Calu3 (cell line): ENCODE measurements at places on chromosomes 11 and 22. TPM values are rescaled to one million over a fixed set of nuclear protein-coding genes. Genes with fewer than 3 reads are reported as not detected.

The MRGPRX4 gene
- not detected in 2 replicates for total RNA-seq

DNA sequence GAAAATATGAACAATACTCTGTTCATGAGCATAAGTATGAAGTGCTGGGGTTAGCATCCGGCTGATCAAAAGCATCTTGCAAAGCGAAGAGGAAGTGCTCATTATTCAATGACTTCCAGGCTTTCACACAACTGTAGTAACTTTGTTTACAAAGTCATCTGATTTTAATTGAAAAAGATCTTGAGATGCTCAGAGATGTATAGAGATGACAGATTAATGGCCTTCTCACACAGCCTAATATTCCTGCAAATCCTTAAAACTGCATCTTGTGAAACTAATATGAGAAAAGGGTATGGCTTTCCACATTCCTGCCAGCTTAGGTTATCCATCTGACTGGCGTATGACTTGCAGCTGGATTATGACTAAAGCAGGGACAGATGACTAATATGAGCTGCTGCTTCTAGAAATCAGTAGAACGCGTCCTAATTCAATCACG, 125.4 kb downstream of the CASP12 start:
- H3K4me3 ChIP-seq = no peak overlapping the region
- no peak overlapping the region for H3K27ac ChIP-seq
- no peaks in the 10 kb centered on the region for H3K27me3 ChIP-seq
- H3K36me3 ChIP-seq = no peaks in the 10 kb centered on the region
- peaks cover 15% of the 10 kb centered on the region for H3K4me1 ChIP-seq

DNA sequence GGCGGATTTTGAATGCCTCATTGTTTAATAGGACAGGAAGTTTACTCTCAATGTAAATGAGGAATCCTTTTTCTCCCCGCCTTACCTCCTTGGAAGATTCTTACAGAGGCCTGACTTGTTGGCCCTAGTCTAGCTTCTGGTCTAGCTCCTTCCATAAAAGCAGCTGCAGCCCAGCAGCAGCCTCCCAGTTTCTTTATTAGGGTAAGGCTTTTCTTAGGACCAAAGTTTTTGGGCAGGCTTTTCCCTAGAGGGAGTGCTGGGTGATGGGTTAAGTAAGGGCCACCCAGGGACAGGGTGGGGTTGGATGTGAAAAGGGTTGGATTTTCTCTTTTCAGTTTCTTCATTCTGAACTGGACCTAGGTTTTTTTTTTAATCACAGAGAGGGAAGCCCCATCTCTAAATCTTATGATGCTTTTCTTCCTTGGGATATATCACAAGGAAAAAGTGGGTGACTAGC, 49.7 kb downstream of the LIF start:
- DNase-seq = no peak
- H3K4me3 ChIP-seq = no peak overlapping the region
- H3K4me1 ChIP-seq = peaks cover 55% of the 10 kb centered on the region
- H3K36me3 ChIP-seq = peaks cover 45% of the 10 kb centered on the region
- no peaks in the 10 kb centered on the region for H3K27me3 ChIP-seq
- peak overlapping the region; percentile 98 for H3K27ac ChIP-seq

The OR8A1 gene
- total RNA-seq = not detected in 2 replicates

DNA sequence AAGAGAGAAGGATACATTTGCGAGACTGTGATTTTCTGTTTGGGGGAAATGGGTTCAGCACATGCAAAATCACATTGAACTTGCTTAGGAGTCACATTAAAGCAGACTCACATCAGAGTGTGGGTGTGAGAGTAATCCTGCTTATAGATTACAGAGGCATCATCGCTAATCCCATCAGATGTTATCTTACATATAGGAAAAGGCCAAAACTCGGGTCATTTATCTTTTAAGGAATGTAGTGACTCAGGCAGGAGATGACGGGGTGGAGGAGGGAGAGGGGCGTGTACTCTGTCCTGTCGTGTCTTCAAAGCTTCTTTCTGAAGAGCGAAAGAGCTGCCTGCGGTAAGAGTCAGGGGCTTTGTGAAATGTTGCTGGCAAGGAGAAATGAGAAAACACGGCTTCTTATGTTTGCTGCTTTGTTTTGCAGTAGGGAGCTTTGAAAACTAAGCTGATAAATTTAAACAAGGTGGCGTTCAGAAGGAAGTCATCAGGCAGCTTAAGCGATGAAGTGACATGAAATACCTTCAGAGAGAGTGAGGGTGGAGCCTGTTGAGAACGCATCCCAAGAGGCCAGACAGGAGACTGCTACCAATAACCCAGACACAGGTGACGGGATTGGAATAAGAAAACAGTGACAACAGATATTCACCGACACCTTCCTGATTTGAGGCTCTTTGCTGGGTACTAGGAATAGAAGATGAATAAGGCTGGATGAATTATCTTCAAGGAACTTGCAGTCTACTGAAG, 2.2 kb upstream of the C11orf16 start:
- H3K4me1 ChIP-seq = peaks cover 17% of the 10 kb centered on the region
- no peaks in the 10 kb centered on the region for H3K36me3 ChIP-seq
- no peak overlapping the region for H3K27ac ChIP-seq
- DNase-seq = peak; percentile 6
- peaks cover 10% of the 10 kb centered on the region for H3K27me3 ChIP-seq

The ZFPL1 gene
- 47.6 and 48.0 TPM in 2 replicates for total RNA-seq

DNA sequence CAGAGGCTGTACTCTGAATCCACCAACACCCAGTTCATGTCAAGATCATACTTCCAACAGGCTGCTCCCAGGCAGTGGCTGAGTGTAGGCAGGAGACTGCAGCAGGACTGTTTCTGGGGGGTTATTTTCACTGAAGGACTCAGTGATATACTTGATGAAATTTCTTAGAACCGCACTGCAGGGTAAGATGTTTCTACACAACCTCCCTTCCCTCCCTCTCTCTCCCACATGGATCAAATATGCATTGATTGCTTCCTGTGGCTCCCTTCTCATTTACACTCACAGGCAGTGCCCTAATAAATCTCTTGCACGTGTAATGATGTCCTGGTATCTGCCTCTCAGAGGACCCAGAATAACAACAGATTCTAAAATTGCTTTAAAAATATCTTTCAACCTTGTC, 251.3 kb upstream of the CCDC179 start:
- no peak for DNase-seq
- H3K27ac ChIP-seq = no peak overlapping the region
- H3K27me3 ChIP-seq = no peaks in the 10 kb centered on the region
- H3K4me1 ChIP-seq = peaks cover 28% of the 10 kb centered on the region

DNA sequence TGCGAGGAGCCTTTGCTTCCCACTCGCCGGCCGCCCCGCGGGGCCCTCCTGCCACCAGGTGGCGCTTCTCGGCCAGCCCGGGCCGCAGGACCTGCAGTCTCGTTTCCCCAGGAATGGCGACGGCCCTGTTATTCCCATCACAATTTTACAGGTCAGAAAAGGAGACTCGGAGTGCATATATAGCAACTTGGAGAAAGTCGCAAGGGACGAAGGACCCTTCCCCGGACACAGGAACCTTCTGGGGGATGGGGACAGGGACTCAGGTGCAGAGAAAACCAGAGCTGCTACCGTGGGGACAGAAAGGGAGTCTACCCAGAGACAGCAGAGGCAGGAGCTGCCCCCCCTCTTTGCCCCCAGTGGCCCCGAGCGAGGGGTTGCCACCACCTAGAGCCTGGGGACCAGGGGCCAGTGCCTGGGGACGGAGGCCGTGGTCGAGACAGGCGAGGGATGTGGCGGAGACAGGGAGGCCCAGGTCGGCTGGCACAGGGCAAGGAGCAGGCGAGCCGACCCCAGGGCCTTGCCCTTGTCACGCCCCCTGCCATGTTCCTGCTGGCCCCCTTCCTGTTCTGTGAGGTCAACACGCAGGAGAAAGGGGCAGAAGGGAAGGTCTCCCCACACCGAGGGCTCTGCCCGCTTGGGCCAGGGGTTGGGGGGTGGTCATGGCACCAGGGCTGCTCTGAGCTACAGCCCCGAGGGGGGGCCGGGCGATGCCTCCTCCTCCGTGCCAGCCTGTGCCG, 3.5 kb upstream of the KRTAP5-6 start:
- H3K4me3 ChIP-seq = peak overlapping the region; percentile 68
- peaks cover 44% of the 10 kb centered on the region for H3K27me3 ChIP-seq
- DNase-seq = peak; percentile 92
- H3K27ac ChIP-seq = peak overlapping the region; percentile 68
- H3K36me3 ChIP-seq = peaks cover 9% of the 10 kb centered on the region

- no peaks in the 10 kb centered on the region for H3K36me3 ChIP-seq
- no peak for DNase-seq
- H3K27ac ChIP-seq = no peak overlapping the region
- no peaks in the 10 kb centered on the region for H3K4me1 ChIP-seq
Observed at GRCh38 chr22:18985780-18986179, 49.7 kb upstream of the PRODH start.

- no peak overlapping the region for H3K27ac ChIP-seq
- H3K4me1 ChIP-seq = peaks cover 3% of the 10 kb centered on the region
- no peak for DNase-seq
- H3K4me3 ChIP-seq = no peak overlapping the region
- H3K36me3 ChIP-seq = peaks cover 18% of the 10 kb centered on the region
- peaks cover 19% of the 10 kb centered on the region for H3K27me3 ChIP-seq
Observed at GRCh38 chr11:133953547-133953946, 3.2 kb downstream of the IGSF9B start.

- no peak for DNase-seq
- H3K27ac ChIP-seq = no peak overlapping the region
- H3K27me3 ChIP-seq = peaks cover 97% of the 10 kb centered on the region
- no peak overlapping the region for H3K4me3 ChIP-seq
Observed at GRCh38 chr11:125174686-125175085, 10.1 kb downstream of the PKNOX2 start.

DNA sequence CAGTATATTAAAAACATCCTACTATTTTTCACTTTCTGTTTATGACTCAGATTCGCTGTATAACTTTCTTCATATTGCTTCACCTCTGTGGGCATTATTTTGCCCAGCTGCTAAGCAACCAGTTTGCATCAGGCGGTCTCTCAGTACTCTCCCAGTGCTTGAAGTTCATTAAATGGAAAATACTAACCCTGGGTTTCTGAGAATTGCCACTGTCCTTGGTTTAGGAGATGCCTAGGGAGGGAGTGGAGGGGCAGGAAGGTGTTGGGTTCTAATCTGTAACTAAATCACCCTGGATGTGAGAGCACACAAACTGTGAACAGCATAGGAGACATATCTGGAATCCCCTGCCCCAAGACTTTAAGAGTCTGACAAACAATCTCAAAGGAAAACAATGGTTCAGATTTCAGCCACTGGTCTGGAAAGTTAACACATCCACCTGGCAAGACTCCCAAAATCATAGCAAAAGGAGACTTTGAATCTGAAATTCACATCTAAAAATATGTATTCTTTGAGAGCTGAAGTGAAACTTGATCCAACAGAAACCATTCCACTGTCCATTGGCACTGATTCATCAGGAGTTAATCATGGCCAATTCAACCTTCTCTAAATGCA, 540.0 kb downstream of the SOX6 start:
- no peaks in the 10 kb centered on the region for H3K27me3 ChIP-seq
- H3K4me3 ChIP-seq = no peak overlapping the region
- no peaks in the 10 kb centered on the region for H3K36me3 ChIP-seq
- peak; percentile 22 for DNase-seq
- peaks cover 37% of the 10 kb centered on the region for H3K4me1 ChIP-seq

- H3K36me3 ChIP-seq = peaks cover 18% of the 10 kb centered on the region
- peak overlapping the region; percentile 35 for H3K4me3 ChIP-seq
- H3K27ac ChIP-seq = no peak overlapping the region
- no peak for DNase-seq
- H3K4me1 ChIP-seq = no peaks in the 10 kb centered on the region
Observed at GRCh38 chr11:1335811-1336761, 26.7 kb upstream of the TOLLIP start.

- H3K27me3 ChIP-seq = peaks cover 34% of the 10 kb centered on the region
- H3K36me3 ChIP-seq = no peaks in the 10 kb centered on the region
- DNase-seq = no peak
- no peak overlapping the region for H3K4me3 ChIP-seq
Observed at GRCh38 chr11:15280393-15280792, 165.7 kb downstream of the INSC start.

- H3K4me3 ChIP-seq = peak overlapping the region; percentile 43
- no peak for DNase-seq
- H3K36me3 ChIP-seq = peaks cover 35% of the 10 kb centered on the region
- H3K27me3 ChIP-seq = no peaks in the 10 kb centered on the region
Observed at GRCh38 chr22:49935561-49935960, 17.1 kb downstream of the CRELD2 start.

DNA sequence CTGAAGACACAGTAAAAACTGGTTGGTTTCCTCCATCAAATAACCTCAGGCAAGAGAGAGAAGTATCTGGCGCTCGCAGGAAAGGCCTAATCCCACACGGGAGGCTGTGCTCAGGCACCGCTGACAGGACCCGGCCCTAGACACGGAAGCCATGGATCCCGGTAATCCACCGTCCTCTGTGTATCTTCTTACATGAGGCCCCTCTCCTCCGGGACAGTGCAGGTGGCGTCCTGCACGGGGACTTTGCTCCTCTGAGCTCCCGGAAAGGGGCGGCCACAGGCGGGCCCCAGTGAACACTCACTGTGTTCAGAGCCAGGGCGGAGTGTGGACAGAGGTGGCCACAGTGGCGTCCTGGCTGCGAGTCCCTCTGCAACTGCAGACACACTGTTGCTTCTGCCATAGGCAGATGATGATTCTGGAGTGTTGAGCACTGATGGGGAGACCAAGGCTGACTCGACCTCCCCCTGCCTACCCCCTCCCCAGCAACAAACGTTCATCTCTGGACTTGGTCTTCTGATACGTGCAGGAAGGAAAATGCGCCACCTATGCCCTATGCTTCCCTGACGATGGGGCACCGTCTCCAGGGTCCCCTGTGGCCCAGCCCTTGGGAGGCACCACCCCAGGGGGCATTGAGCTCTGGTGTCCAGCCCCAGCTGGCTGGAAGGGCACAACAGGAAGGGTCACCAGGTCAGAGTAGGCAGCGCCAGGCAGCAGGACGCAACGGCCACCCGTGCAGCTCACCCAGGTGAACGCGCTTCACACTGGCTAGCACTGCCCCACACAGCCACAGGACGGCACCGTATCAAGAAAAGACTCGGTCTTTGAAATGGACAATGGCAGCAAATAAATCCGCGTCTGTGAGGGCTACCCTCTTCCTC, 95.7 kb downstream of the TRMU start:
- H3K4me1 ChIP-seq = no peaks in the 10 kb centered on the region
- no peaks in the 10 kb centered on the region for H3K27me3 ChIP-seq

- H3K4me1 ChIP-seq = peaks cover 3% of the 10 kb centered on the region
- no peak for DNase-seq
- peaks cover 13% of the 10 kb centered on the region for H3K27me3 ChIP-seq
- H3K4me3 ChIP-seq = no peak overlapping the region
- no peak overlapping the region for H3K27ac ChIP-seq
Observed at GRCh38 chr11:15622231-15622890, 507.6 kb downstream of the INSC start.

DNA sequence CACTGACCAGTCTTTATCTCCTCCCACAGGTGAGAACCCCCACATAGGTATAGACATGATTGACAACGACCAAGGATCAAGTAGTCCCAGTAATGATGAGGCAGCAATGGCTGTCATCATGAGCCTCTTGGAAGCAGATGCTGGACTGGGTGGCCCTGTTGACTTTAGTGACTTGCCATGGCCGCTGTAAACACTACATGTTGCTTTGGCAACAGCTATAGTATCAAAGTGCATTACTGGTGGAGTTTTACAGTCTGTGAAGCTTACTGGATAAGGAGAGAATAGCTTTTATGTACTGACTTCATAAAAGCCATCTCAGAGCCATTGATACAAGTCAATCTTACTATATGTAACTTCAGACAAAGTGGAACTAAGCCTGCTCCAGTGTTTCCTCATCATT, 76.5 kb downstream of the BTBD10 start:
- H3K27me3 ChIP-seq = no peaks in the 10 kb centered on the region
- no peak overlapping the region for H3K4me3 ChIP-seq
- no peak for DNase-seq
- H3K4me1 ChIP-seq = no peaks in the 10 kb centered on the region
